Lung (tissue), 17 donors: ENCODE measurements at places on chromosomes 2 and 18.

- DNase-seq: no peak
Measured at GRCh38 chr2:151637271-151637781, 97.0 kb downstream of the NEB start.

DNA sequence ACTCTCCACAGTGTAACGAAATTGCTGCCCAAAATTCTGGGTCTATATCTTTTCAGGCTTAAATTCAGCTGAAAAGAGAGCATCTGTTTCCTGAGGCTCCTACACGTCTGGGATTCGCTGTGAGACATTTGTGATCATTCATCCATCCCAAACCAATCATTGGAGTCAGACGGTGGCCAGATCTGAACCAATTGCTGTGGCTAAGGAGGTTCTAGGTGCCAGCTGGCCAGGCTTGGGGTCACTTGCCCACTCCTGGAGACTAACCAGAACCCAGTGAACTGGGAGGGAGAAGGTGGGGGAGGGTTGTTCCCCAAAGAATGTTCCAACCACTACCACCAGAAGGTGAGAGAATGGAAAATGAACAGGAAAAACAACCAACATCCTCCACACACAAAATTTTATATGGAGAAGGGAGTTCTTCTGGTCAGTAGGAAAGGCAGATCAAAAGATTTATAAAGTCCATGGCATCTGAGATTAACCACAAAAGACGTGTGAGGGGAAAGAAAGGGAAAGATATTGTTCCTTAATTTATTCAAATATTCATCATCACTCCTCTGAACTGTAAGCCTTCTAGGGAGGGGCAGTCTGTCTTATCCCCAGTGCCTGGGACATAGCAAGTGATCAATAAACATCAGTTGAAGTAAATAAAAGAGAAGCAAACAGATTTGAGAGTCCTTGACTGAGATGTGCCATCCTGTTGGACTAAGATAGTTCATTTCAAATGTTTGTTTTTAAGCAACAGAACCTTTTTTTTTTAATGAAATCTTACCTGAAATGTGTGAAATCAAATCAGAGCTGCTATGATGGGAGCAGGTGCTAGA is 3.0 kb upstream of the RTKN start:
- DNase-seq: no peak

- no peak for DNase-seq
Measured at GRCh38 chr2:15177103-15177502, 384.0 kb downstream of the NBAS start.

DNA sequence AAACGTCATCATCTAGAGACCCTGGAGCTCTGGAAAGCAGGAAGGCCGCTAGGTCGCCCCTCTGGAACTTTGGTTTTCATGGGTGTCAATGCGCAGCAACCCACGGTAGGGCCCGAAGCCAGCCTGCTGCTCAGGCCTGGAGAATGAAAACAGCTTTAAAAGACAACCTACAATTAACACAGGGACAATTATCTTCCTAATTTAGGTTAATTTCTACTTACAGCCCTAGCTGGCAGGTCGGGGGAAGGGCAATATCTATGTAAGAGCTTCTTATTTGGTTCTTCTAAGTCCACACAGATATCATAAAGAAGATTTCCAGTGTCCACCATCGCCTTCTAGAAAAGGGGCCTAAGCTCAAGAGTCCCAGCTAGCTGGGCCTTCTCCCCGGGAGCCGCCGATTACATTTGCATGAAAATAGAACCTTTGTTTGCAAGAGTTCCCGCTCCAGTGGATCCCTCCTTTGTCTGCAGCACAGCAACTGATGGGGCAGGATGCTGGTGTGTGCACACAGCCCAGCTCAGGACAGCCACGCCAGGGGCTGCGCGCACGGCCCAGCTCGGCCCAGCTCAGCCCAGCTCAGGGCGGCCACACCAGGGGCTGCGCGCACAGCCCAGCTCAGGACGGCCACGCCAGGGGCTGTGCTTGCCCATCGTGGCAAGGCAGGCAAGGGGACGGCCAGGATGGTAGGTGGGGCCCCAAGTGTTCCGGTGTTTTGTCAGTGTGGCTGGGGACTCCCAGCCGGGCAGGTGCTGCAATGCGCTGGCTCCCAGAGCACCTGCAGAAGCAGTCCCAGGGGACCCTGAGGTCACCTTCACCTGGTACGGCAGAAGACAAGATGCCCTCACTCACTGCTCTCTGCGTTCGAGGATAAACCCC is 109.1 kb downstream of the HDAC4 start:
- no peak for DNase-seq

DNA sequence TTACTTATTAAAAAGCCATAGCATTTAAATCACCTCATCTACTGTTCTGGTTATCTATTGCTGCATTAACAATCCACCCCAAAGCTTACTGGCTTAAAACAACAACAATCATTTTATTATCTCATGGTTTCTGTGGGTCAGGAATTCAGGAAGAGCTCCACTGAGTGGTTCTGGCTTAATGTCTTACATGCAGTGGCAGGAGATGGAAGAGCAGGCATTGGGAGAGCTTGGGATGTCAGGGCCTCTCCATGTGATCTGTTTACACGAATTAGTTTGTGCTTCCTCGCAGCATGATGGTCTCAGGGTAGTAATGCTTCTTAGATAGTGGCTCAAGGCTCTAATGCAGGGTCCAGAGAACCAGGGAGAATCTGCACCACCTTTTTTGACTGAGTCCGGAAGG is 14.4 kb upstream of the REL start:
- no peak for DNase-seq

DNA sequence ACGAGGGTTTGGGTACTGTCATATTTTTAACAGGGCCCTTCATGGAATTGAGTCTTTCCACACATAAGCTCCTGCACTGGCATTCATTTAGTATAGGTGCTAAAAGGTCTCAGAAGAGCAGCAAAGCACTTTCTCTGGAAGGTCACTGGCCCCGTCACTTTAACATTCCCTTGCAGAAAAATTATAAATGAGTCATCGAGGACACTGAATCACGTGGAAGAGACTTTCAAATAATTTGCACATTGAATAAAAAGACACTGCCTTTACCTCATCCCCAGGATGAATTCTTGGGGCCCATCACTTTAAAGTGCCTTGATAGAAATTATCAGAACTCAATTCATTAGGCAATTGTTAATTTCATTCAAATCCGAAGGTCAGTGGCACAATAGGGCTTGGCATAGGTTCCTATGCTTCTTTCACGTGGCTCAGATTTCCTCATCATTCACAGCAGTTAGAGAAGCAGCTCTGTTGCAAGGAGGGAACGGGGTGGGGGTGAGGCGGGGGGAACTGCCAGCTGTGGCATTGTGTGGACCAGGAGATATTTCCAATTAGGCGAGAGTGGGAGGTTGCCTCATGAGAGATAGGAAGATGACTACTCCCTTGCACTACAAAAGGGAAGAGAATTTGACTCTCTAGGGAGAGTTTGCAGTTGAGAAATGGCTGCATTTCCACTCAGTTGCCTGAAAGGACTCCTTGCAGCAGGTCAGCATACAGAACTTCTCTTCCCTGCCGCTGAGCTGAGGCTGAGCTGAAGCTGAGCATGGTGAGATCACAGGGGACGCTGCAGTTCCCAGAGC is 86.3 kb upstream of the NPAS2 start:
- DNase-seq: no peak

DNA sequence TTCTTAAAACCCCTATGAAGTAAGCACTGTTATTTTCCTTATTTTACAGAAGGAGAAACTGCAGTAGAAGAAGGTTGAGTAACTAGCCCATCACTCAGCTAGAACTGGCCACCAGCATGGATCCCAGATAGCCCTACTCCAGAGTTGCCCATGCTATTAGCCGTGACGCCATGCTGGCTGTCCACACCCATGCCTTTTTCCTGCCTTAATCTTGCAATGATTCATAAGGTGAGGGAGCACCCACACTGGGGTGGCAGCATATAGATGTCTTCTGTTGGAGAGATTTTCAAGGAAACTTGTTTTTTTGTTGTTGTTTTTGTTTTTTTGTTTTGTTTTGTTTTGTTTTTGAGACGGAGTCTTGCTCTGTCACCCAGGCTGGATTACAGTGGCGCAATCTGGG is 204.1 kb upstream of the HAAO start:
- no peak for DNase-seq

- no peak for DNase-seq
Measured at GRCh38 chr2:157830266-157830665, 45.9 kb downstream of the ACVR1 start.

DNA sequence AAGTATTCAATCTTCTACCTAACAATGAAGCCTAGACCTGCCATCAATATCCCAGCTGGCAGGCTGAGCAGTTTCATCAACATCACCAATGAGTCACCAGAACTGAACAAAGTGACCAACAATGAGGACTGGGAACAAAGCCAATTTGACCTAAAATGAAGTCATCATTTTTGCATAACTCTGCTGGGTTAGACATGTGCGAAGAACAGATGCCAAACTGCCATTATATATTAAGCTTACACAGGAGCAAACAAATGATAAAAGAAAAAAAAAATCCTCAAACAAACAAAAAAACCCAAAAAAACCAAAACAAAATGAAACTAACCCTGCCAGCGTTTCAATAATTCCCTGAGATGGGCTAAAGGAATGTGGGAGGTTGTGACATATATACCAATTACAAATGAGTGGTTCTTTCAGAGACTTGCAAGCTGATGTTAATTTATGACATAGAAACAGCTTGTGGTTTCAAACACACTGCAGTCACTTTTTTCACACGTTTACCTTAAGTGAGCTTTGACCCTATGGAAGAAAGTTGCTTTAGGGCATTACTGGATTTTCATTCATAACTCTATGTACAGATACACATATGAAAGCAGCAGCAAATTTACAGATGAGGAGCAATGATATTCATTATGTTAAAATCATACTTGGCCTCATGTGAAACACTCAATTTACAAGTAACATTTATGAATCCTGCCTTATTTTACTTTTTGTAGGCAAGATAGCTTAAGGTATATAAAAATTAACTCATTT is 56.9 kb upstream of the CCDC141 start:
- peak; percentile 70 for DNase-seq
